Small intestine (tissue), 16 donors: ENCODE measurements at places on chromosomes 5 and 9. TPM values are rescaled to one million over a fixed set of nuclear protein-coding genes. Genes with fewer than 3 reads are reported as not detected.

GRCh38 chr5:6850106-6850432 is 136.8 kb downstream of the TENT4A start:
- no peak for DNase-seq

GRCh38 chr5:2187156-2187555 is 304.4 kb upstream of the IRX4 start:
- no peak for DNase-seq

FLT4 gene
- polyA plus RNA-seq, result 5.8 TPM

PLEKHG4B gene
- not detected for polyA plus RNA-seq

DNA sequence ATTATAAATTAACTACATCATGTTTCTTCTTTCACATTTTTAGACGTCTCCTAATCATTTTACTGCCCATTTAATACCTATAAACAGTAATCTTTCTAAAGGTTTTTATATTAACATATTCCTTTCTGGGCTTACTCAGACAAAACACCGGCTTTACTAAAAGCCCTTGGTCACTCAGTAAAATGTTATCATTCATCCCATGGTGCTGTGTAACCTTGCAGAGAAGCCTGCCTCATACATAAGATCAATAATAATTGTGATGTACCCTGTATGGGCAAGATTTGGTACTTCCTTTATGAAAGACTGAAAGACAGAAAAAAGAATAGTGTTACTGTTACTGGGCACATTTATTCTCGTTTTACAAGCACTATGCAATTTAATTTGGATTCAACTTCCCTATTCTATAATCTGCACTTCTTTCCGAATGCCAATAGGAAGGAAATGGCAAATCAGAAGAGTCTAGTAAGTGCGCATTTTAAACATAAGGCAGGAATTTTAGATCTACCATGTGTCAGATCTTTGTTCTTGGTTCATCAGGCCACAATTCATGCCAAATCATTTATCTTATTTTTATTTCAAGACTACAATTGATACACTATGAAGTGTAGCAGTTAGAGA is 522.2 kb downstream of the CSNK1G3 start:
- DNase-seq, result no peak

FAM200C gene
- polyA plus RNA-seq, result 1.6 TPM

GRCh38 chr5:18276939-18277338 is 642.7 kb downstream of the TAF11L14 start:
- no peak for DNase-seq

DNA sequence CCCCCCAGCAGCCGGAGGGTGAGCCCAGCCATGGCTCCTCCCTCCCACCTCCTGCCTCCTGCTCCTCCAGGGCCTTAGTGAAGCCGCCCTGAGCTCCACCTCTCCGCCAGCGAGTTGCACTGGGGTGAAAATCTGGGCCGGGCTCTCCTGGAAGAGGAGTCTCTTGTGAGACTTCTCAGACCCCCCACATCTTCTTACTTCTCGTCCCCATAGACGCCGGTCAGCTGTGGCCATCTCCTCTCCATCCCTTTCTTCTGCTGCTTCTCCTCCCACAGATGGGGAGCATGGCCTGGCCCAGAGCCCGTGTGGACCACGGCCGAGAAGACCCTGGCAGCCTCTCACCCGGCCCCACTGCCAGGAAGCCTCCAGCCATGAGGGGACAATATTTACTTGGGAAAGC is 17.3 kb downstream of the OLFM1 start:
- no peak for DNase-seq

AFAP1L1 gene
- 8.5 TPM for polyA plus RNA-seq

GRCh38 chr9:131094622-131095021 is 1.7 kb upstream of the AIF1L start:
- DNase-seq, result no peak

- no peak for DNase-seq
Observed at GRCh38 chr5:73856997-73857396, 231.0 kb downstream of the ARHGEF28 start.

- no peak for DNase-seq
Observed at GRCh38 chr5:61216741-61217140, 54.5 kb upstream of the SMIM15 start.

DNA sequence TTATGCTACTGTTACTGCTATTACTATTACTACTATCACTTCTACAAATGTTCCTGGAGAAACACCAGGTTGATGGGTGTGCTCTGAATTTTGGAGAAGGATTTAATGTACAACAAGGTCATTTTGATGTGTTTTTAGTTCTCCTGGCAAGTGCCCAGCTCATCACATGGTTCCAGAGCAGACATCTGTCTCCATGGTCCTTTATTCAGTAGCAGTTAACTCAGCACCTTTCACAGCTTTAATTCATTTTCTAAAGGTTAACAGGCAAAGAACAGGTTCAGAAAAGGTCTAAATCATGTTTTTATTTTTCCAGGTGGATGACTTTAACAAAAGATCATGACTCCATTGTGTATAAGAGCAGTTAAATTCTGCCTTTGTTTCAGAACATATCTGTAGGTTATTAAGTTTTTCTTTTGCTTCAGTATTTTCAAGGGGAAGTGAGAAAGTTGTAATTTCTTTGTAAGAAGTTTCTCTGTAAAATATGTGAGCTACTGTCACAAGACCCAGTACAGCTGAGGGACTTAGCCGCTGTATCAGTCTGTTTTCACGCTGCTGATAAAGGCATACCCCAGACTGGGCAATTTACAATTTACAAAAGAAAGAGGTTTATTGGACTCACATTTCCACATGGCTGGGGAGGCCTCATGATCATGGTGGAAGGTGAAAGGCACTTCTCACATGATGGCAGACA is 41.9 kb downstream of the MTRR start:
- no peak for DNase-seq

GNAQ gene
- polyA plus RNA-seq, result 16.1 TPM

GRCh38 chr5:64949331-64949730 is 180.6 kb downstream of the CWC27 start:
- DNase-seq, result no peak

ASPN gene
- polyA plus RNA-seq, result 2.8 TPM

DNA sequence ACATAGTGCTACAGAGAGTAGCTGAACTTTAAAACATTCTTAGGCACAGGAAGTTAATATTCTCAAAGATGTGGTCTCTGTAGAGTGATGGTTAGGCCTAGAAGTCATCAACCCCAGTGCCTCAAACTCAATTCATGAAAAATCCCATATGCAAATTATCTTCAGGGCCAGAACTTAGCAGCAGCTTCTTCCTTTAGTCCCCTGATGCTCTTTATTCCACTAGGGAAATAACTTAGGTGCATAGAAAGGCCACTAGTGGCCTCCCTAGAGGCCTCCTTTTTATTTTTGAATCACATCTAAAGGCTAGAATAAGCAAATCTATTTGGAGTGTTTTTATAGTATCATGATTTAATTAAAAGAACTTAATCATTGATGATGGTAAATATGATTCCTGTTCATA is 88.3 kb downstream of the GIN1 start:
- DNase-seq, result no peak

DNA sequence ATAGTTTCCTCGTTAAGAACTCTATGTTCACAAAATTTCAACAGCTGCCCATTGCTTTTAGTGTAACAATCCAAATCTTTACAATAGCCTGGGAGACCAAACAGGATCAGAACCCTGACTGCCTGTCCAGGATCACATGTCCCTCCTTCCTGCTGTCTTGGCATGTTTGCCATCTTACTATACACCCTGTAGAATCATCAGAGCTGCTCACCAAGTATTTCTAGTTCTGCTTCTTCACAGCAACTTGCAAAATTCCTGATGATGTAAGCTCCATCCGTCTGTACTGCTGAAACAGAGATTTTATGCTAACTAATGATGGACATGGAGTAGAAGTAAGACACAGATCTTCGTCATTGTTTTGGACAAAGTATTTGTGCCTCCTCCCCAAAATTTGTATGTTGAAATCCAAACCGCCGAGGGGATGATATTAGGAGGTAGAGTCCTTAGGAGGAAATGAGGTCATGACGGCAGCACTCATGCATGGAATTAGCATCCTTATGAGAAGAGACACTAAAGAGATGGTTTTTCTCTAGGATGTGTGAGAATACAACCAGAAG is 464.9 kb upstream of the BRINP1 start:
- DNase-seq, result no peak

- DNase-seq, result no peak
Observed at GRCh38 chr5:2724031-2724581, 27.4 kb downstream of the IRX2 start.

AHRR gene
- 0.82 TPM for polyA plus RNA-seq

GRCh38 chr5:177508837-177509236 is 789 bp downstream of the DOK3 start:
- no peak for DNase-seq

GRCh38 chr5:68562308-68562707 is 346.8 kb downstream of the PIK3R1 start:
- peak; percentile 20 for DNase-seq

GRCh38 chr9:132538071-132538470 is 44.3 kb upstream of the BARHL1 start:
- peak; percentile 51 for DNase-seq

GRCh38 chr9:89304834-89305188 is 6.2 kb upstream of the CKS2 start:
- DNase-seq, result no peak

ENC1 gene
- polyA plus RNA-seq, result 13.9 TPM
